Activated CD4-positive, alpha-beta T cell treated with anti-CD3 and anti-CD28 coated beads, Interleukin-2, amount 50 U/mL, for 24 hours (primary cell): ENCODE measurements at places on chromosomes 12 and 14.

GRCh38 chr12:131333621-131334440 lies 377.1 kb upstream of the SFSWAP start:
- no peak for DNase-seq

DNA sequence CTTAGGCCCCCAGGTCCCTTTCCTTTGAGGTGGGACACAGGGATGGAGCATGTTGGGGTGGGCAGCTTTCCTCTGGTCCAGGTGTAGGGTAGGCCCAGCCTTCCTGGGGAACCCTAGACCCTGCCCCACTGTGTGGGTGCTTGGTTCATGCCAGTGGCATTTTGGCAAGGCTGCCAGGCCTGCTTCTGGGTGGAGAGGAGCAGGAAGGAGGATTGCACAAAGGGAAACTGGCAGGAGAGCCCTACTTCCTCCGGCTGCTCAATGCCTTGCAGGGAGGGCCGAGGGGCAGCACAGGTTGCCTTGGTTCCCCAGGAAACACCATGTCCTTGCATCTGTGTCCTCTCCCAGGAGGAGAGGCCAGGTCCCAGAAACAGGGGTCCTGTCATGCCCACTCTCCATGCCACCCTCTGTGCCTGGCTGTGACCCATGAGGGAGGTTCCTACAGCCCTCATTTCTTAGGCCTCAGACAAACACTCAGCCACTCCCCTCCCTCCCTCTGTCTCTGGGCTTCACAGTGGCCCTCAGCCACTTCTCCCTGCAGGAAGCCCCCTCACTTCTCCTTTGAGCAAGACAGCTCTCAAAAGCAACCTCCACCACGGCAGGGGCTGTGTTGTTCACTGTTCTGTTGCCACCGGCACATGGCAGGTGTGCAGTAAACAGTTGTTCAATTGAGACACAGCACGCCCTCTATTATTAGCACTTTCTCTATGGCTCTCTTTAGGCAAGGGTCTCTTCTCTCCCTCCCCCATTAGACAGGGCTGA lies 6.8 kb upstream of the KRT80 start:
- DNase-seq = no peak

DNA sequence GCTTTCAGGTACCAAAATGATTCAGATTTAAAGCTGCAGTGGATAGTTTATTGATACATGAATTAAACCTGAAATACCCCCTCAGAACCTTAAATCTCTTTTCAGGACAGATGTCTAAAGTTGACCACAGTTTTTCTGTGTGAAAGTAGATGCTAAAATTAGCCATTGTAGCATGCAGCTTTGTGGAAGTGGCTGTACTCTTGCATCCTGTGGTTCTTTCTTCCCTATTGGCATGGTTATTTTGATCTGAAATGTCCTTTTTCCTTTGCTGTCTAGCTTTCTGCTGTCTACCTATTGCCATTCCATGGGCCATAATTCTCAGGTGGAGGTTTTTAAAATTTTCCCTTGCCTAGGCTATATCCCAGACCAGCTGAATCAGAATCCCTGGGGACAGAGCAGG lies 455.6 kb downstream of the ZFP36L1 start:
- no peak for DNase-seq

- DNase-seq = no peak
These were observed 13.5 kb downstream of the HECTD1 start for GRCh38 chr14:31194095-31194494.

- DNase-seq = no peak
These were observed 292.2 kb upstream of the CRY1 start for GRCh38 chr12:107385509-107385908.

DNA sequence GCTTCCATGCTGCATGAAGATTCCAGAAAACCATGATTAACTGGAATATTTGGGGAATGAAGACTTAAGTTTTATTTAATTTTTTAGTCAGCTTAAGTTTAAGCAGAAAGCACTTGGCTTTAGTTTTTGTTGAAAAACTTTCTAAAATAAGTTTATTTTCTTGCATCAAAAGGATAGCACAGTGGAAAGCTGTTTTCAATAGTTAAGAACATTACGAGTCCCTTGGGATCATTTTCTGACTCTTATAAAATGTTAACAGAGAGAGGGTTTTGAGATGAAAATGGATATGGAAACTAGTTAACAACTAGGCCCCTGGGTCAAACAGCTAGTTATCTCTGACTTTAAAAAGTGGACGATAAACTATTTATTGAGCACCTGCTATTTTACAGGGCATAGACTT lies 181.9 kb upstream of the SLC38A2 start:
- DNase-seq = no peak

- peak; percentile 49 for DNase-seq
These were observed 1180.6 kb downstream of the VRK1 start for GRCh38 chr14:97977651-97978261.

DNA sequence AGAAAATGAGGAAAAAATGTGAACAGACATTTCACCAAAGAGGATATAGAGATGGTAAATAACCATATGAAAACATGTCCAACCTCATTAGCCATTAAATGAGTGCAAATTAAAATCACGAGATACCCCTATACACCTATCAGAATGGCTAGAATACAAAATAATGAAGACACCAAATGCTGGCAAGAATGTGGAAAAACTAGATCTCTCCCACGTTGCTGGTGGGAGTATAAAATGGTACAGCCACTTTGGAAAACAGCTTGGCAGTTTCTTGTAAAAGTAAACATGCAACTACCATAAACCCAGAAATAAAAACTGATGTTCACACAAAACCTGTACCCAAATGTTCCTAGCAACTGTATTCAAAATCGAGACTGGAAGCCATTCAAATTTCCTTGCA lies 38.3 kb upstream of the TCL1B start:
- no peak for DNase-seq

DNA sequence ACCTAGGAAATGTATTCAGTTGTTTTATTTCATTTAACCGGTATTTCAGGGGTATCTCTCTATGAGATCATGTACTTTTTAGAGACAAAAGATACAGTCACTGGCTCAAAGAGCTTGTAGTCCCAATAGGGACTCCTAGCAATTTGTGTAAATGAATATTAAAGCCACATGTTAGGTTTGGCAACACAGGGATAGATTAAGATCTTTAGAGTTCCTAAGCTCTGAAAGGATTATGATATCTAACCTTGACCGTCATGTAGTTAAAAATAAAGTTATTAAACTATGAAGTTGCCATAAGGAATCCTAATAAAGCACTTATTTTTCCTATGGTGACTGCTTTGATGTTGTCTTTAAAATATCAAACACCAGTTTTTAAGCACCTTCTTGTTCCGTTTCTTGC lies 100.4 kb upstream of the FGD4 start:
- DNase-seq = no peak

- DNase-seq = no peak
These were observed 20.9 kb downstream of the RASSF3 start for GRCh38 chr12:64631197-64631596.

- no peak for DNase-seq
These were observed 172.2 kb downstream of the PRKD1 start for GRCh38 chr14:29755311-29756018.

- DNase-seq = no peak
These were observed 53.7 kb downstream of the GCH1 start for GRCh38 chr14:54848910-54849309.

DNA sequence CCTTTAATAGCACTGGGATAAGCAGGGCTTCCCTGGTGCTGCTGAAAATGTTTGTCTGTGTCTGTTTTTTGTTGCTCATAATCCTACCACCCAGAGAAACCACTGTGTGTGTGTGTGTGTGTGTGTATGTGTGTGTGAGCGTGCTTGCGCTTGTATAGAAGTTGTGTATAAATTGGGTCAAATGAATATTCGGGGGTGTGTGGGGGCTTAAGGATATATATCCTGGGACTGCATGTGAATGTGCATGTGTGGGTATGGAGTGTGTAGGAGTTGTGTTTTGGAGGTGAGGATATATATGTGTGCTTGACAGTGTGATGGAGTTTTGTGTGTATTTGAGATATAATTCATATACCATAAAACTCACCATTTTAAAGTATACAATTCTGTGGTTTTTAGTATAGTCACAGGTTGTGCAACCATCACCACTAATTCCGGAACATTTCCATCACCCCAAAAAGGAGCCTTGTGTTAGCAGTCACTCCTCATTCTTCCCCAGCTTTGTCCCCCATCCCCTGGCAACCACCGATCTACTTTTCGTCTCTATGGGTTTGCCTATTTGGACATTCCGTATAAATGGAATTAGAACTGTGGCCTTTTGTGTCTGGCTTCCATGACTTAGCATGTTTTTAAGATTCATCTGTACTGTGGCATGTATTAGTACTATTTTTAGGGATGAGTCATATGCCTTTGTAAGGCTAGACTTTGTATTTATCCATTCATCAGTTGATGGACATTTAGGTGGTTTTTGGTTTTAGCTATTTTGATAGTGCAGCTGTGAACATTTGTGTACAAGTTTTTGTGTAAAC lies 25.6 kb downstream of the TCTN1 start:
- no peak for DNase-seq

DNA sequence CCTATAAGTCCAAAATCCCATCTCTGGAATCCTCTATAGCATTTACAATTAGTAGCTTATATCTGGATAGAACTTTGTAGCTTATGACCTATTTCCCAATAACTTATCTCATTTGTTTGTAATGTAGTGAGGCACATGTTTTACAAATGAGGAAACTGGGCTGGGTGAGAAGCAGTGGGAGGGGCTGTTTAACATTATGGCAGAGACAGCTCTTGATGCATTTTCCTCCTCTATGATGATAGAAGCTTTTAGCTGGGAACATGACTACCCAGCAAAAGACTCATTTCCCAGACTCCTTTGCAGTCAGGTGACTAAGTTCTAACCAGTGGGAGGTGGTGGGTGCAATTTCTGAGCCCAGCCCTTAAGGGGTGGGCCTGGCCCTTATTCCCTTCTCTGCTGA lies 179.7 kb downstream of the TTC8 start:
- no peak for DNase-seq
